ENCODE measurements at places on chromosomes 12 and 14. TPM values are rescaled to one million over a fixed set of nuclear protein-coding genes. Genes with fewer than 3 reads are reported as not detected.

DNA sequence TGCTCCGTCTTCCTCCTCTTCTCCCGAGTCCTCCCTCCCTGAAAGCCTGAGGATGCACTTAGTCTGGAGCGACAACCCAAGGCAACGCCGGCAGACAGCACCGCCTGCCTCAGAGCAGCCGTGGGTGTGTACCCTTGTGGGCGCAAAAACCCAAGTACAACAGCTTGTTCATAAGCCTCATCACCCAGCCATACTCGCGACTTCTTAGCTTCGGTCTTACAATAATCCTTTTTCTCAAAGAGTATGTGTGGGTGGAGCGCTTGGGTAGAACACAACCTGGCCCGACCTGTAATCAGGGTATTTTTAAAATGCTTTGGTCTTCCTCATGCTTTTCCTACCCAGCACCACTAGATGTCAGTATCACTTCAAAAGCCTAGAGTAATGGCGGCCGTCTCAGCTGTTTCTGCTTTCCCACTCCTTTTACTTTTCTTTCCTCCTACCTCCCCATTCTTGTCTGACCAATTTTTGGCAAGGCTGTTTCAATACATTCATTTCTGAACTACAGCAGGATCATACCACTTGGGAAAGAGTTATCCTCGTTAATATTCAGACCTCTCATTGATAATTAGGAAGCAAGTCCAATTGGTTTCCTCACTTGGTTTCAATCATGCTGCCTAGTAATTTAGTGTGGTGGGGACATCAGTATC is 198.9 kb downstream of the EPS8 start:
- DNase-seq = peak; percentile 67

- no peak for DNase-seq
Observed at GRCh38 chr14:56107615-56108014, 10.6 kb upstream of the PELI2 start.

Gene PLCZ1
- polyA plus RNA-seq = 0.15 TPM

GRCh38 chr14:99079061-99079727 is 192.8 kb downstream of the BCL11B start:
- DNase-seq = no peak

DNA sequence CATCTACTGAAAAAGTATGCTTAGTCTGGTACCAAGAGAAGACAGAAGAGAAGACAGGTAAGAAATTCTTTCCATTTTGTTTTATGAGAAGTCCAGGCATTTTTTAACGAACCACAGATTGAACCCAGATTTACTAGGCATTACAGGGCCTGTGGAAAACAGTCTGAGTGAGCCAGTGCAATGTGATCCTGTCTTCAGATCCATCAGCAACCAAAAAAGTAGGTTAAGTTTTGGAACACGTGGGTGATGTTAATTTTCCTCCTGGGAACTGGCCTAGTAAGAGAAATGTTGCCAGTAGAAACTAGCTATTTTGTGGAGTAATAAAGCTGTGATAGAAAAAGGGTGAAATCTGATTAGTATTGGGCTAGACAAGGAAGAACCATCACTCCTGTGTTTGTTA is 440.9 kb upstream of the SEL1L start:
- no peak for DNase-seq

DNA sequence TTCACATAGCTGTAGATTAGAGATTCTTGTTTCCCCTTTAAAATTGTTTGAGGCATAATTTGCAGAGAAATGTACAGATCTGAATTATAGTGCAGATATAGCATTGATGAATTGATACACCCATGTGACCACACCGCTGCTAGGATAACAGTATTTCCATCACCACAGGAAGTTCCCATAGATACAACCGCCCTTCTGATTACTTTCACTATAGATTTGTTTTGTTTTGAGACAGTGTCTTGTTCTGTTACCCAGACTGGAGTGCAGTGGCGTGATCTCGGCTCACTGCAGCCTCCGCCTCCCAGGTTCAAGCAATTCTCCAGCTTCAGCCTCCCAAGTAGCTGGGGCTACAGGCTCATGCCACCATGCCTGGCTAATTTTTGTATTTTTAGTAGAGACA is 8.8 kb upstream of the ASPG start:
- no peak for DNase-seq

DNA sequence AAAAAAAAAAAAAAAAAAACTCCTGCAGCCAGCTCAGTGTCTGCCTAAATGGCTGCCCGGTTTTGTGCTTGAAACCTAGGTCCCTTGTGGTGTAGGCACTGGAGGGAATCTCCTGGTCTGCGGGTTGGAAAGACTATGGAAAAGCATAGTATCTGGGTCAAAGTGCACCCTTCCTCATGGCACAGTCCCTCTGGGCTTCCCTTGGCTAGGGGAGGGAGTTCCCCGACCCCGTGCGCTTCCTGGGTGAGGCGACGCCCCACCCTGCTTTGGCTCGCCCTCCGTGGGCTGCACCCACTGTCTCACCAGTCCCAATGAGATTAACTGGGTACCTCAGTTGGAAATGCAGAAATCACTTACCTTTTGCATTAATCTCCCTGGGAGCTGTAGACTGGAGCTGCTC is 14.3 kb downstream of the PTCSC3 start:
- DNase-seq = no peak

Gene PLXNC1
- polyA plus RNA-seq = 0.28 TPM

- DNase-seq = no peak
Observed at GRCh38 chr14:94366146-94366915, 22.1 kb downstream of the SERPINA1 start.

DNA sequence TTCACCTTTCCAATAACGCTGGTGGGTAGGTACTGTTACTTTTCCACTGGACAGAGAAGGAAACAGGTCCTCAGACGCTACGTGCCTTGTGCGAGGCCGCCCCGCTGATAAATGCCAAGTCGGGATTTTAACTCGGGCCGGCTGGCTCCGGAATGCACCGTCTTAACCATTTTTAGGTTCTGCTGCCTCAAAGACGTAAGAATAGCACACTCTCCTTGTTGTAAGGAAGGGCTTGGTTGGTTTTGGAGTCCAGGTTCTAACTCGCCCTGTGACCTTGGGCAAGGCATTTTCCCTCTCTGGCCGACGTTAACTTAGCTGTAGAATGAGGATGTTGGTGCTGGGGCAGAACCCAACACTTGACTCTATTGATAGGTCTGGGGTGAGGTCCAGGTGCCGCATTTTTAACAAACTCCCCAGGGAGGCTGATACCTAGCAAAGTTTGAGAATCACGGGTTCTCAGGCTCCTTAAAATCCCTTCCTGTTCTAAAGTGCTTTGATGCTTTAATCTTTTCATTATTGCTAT is 814 bp downstream of the ANKRD13A start:
- DNase-seq = no peak

Gene CCDC175
- polyA plus RNA-seq = not detected

GRCh38 chr12:31645924-31646323 is 13.6 kb upstream of the ETFBKMT start:
- no peak for DNase-seq

DNA sequence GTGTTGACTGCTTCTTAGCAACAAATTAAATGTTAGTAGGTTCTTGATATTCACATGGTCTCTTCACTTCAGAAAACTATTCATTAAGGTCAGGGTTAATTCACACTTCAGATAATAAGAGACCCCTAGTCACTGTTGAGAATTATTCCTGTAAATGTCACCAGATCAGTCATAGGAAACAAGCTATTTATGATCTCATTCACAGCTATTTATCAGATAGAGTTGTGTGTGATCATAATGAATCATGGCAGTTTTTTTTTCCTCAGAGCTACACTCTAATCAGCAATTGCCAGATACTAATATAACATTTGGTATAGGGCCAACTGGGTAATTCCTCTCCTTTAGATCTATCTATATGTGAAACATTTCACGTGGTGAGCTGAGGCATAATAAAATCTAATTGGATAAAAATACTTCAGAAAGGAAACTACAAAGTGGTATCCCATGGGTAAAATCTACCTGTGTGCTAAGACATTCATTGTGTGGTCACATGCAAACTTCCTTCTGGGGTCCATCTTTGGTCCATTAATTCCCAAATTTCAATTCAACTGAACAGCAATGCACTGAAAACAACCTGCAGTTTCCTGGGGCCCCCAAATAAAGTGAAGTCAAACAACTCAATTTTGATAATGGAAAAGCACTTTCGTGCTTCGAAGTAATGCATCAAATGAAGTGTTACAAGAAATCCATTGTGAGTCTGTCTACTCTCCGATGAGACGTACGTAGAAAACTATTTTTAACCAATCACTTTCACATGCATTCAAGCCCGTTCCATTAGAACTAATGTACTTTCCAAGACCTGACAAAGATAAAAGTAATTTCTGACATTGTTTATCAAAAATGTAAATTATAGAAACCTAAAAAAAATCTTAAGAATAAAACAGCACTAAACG is 197.0 kb downstream of the ACSS3 start:
- DNase-seq = no peak

Gene NELL2
- 0.28 TPM for polyA plus RNA-seq

DNA sequence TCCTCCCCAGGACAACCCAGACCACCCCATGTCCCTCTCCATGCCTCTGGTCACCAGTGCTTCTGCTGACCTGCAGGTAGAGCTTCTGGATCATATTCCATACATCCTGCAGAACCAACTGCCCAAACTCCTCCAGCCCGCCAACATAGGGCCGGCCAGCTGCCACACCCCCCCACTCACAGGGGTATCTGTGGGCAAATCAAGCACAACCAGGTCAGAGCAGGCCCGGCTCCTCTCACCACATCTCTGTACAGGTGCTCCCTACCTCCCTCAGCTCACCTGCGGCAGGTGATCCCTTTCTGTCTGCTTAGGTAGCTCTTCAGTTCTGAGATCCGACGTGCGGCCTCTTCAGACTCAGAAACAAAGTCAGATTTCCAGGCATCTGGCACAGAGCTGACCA is 29.0 kb downstream of the TEP1 start:
- no peak for DNase-seq

GRCh38 chr12:89309440-89309802 is 42.9 kb downstream of the DUSP6 start:
- DNase-seq = no peak

- DNase-seq = no peak
Observed at GRCh38 chr12:49789992-49790391, 38.2 kb downstream of the NCKAP5L start.

- no peak for DNase-seq
Observed at GRCh38 chr12:132355742-132356681, 26.6 kb upstream of the GALNT9 start.

Gene BCAT1
- 7.7 TPM for polyA plus RNA-seq

Gene PAPLN
- polyA plus RNA-seq = 0.13 TPM

Gene KRT2
- not detected for polyA plus RNA-seq

DNA sequence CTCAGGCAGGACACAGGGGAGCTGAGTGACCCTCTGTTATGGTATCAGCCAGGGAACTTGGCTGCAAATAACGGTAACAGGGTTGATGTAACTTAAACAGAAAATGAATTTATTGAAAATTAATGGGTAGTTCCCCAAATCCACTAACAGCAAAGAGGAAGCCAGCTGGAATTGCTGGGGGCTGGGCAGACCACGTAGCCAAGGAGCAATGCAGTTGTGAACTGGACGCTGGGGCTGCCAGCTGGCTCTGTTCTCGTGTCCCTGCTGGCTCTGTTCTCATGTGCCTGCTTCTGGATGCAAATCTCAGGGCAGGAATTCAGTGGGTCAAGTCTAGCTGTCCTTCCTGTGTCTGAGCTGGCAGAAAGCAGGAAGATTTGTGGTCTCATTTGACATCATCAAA is 1383.3 kb upstream of the TMEM132C start:
- DNase-seq = no peak

Gene LBHD2
- not detected for polyA plus RNA-seq

Gene SRRM4
- polyA plus RNA-seq = 0.05 TPM

Gene LRRC10
- not detected for polyA plus RNA-seq

Gene NPAS3
- polyA plus RNA-seq = 4.5 TPM

Gene PROX2
- not detected for polyA plus RNA-seq

GRCh38 chr12:118164798-118165486 is 29.0 kb downstream of the PEBP1 start:
- peak; percentile 56 for DNase-seq

DNA sequence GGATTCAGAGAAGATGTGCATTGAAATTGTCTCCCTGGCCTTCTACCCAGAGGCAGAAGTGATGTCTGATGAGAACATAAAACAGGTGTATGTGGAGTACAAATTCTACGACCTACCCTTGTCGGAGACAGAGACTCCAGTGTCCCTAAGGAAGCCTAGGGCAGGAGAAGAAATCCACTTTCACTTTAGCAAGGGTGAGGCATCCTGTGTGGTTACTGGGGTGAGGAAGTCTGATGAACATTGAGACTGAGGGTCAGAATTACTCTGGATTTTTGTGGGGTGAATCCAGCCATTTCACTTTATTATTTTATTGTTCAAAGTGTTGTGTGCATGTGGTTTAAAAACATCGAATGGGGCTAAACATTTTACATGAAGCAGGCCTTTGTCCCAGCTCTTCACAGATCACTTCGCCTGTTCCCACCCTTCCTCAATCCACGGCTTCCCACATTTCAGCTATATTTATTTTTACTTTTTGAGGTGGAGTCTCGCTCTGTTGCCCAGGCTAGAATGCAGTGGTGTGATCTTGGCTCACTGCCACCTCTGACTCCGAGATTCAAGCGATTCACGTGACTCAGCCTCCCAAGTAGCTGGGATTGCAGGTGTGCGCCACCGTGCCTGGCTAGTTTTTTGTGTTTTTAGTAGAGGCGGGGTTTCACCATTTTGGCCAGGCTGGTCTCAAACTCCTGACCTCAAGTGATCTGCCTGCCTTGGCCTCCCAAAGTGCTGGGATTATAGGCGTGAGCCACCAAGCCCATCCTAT is 40.6 kb downstream of the SUPT16H start:
- DNase-seq = no peak

- peak; percentile 50 for DNase-seq
Observed at GRCh38 chr14:75132382-75133086, 5.7 kb upstream of the NEK9 start.

DNA sequence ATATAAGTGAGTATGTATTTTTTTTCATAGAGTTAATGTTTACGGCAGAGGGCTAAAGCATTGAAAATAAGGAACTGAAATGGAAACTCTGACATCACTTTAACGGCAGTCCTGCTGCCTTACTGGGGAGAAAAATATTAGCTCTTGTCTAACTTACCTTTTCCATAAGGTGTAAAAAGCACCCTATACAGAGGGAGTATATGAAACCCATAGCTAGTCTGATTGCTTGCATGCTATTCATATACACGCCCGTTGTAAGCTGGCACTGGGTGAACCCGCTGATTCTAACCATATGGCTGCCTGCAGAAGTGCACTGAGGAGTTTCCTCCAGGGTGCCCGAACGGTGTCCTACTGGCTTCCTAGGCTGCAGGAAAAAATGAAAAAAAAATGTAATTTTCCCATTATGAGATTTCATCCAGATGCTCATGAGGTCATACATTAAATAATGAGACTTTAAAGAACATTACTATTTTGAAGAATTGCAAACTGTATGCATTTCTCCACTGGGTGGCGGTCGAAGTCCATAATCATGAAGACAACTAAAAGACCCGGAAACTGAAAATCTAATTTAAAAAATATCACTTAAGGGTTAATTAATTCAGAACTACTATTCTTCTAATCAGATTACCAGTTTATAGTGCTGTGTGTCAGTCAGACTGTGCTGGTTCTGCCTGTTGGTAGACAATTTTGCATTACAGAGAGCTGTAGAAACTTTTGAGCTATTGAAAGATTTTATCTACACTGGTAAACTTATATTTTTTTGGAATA is 144.7 kb downstream of the ALX1 start:
- DNase-seq = peak; percentile 19
